ENCODE measurements at places on chromosomes 3 and 15.
A peak's percentile ranks its signal among the peaks of the same experiment; 100 is the strongest.

GRCh38 chr3:25648107-25648535 is 16.6 kb downstream of the TOP2B start:
- DNase-seq, result peak; percentile 82

DNA sequence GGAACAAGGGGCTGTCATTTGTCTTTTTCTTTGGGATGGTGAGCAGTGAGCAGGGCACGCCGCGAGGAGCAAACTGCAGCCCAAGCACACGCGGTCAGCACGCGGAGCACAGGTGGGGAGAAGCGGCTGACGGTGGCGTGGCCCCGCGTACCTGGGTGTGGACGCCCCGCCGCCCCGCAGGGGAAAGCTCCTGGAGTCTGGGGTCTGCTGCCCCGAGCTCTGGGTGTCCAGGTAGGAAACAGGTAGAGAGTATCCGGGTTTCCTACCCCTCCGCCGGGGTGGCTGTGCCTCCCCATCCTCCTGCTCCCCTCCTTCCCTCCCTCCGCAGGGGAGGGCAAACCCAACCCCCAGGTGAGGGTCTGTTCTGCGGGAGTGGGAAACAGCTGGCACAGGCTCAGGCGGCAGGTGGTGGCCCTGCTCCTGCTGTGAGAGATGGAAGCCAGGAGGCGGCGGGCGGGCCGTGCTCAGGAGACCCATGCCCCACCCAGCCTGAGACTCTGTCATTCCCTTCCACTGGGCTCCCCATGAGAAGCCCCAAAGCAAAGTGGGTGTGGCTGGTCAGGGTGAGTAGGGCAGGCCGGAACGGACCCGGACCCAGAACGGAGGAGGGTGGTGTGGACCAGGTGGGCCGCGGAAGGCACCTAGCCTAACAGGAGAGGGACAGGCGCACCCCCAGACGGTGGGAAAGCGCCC is 56.9 kb upstream of the CGNL1 start:
- DNase-seq, result no peak

GRCh38 chr3:164233951-164234350 is 844.3 kb downstream of the SI start:
- DNase-seq, result no peak

GRCh38 chr15:21262851-21263425 is 177.4 kb downstream of the POTEB3 start:
- no peak for DNase-seq

Data from activated gamma-delta T cell treated with Interleukin-2 at 50 U/mL for 16 hours (primary cell).